HT-29 (cell line): ENCODE measurements at places on chromosomes 12 and 14.

GRCh38 chr14:58737511-58737910, 99.7 kb downstream of the DACT1 start:
- DNase-seq: no peak

GRCh38 chr14:105844047-105844630, 317.8 kb downstream of the TMEM121 start:
- no peak for DNase-seq

DNA sequence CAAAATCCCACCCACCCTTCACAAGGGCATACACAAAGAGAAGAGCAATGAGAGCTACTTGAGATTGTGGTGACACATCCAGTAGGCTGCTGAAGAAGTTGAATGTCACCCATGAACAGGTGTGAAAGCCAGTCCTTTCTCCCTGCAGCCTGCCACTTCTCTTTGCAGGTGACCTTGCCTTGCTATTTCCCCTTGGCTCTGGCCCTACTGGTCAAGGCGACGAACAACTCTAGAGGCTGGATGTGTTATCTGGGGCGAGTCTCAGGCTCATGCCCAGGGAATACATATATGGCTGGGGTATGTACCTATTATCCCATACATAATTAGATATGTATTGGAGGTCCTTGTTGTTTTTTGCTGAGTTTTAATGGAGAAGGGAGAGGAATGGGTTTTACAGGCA, 70.2 kb upstream of the EGLN3 start:
- DNase-seq: no peak

- no peak for DNase-seq
Measured at GRCh38 chr12:46160101-46160980, 108.5 kb downstream of the SLC38A1 start.

DNA sequence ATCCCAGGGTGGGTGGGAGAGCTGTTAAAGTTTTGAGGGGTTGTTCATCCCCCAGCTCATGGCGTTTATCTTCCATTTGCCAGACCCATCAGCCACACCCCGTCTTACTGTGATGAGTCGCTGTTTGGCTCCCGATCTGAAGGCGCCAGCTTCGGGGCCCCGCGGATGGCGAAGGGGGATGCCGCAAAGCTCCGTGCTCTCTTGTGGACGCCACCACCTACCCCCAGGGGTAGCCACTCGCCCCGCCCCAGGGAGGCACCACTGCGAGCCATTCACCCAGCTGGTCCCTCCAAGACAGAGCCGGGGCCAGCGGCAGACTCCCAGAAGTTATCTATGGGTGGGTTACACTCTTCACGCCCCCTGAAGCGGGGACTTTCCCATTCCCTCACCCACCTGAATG, 5.7 kb downstream of the RITA1 start:
- DNase-seq: no peak

DNA sequence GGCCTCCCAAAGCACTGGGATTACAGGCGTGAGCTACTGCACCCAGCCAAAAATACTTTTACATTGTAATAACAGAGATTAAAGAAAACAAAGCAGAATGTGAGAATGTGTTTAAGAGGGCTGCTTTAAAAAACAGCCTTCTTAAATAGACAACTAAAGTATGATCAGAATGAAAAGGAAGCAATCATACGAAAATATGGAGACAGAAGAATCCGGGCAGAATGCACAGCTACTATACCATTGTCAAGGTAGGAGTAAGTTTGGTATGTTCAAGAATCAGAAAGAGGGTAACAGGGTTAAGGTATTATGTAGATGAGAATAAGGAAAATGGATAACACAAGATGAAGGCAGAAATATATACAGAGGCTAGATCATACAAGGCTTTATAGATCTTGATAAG, 8.5 kb downstream of the SEC23A start:
- no peak for DNase-seq

- peak; percentile 84 for DNase-seq
Measured at GRCh38 chr12:109428037-109428629, 49.0 kb downstream of the KCTD10 start.

DNA sequence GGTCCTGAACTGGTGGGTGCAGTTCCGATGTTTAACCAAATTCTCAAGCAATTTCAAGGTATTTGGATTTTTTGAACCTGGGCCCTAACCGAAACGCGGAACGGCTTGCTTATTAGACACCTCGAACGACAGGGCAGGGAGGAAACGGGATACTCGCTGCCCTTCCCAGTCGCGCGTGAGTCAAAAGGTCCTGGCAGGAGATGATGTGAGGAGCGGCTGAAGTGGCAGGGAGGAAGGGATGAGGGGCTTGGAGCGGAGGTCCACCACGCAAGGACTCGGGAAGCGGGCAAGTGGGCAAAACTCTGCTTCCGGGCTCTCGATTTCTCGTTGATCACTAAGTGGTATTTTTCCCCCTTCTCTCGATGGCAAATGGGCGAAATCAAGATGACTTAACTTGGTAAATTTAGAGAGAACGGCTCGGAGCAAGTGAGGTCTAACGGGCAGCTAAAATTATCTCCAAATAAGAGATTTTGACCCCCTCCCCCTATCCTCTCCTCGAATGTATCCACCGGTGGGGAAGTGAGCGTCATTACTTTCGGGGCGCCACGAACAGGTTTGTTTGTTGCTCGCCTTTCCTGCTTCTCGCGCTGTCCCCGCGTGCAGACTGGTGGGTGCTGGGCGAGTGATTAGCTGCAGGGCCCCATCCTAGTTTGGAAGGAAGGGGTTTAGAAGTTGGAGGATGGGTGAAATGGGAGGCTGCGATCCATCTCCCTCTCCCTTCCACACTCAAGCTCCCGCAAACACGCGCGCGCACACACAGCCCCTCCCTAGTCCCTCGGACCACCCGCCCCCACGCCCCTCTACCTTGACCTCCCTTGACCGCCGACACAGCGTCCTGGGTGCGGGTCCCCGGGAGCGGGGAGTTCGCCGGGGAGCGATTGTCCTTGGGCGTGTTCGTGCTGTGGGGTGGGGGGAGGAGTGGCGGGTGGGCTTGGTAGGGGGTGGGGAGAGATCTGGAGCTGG, 986 bp upstream of the NTF3 start:
- no peak for DNase-seq

GRCh38 chr12:23895792-23896218, 53.7 kb downstream of the SOX5 start:
- no peak for DNase-seq

- DNase-seq: peak; percentile 83
Measured at GRCh38 chr14:30270200-30271161, 288.5 kb upstream of the G2E3 start.

DNA sequence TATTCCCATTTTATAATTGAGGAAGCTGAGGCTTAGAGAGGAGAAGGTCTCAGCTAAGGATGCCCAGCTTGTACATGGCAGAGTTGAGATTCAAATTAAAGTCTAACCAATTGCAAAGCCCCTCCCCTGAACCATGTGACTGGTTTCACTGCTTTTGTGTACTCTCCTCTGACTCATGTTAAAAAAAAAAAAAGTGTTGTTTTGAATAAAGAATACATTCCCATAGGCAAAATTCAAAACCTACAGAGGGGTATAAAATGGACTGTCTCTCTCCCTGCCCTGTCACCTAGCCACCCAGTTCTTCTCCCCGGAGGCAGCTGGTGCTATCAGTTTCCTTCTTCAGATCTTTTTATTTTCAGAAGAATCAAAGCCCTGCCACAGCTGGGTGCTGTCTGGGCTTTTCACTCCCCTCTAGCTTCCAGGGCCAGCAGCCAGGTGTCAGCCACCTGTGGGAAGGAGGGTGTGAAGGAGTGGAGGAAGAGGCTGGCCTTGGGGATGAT, 5.4 kb downstream of the PSMD9 start:
- DNase-seq: peak; percentile 58

DNA sequence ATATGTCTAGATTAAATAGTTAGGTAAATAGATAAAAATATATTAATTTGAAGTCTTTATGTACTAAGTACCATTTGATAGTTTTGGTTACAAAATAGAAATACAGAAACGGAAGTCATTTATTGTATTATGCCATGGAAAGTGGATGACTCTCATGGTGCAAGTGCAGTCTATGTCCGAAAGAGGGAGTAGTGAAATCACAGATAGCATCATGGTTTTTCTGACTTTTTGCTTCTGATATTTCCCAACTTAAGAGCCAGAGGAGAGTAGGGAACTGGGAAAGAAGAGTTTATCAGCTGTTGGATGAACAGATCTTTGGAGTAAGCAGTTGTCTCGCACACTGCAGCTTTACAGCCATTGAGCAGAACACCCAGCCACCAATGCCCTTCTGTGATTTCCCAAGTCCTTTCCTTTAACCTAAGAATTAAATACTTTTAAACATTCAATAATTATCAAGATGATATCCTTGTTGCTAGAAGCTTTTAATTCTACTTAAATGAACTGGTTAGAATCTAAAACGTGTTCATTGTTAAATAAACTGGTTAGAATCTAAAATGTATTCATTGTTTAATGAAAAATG, 18.4 kb upstream of the SRGAP1 start:
- DNase-seq: peak; percentile 76
